ENCODE measurements at places on chromosomes 5 and 9.
A peak's percentile ranks its signal among the peaks of the same experiment; 100 is the strongest.

- DNase-seq: no peak
Observed at GRCh38 chr5:117188211-117188610, 613.6 kb upstream of the SEMA6A start.

DNA sequence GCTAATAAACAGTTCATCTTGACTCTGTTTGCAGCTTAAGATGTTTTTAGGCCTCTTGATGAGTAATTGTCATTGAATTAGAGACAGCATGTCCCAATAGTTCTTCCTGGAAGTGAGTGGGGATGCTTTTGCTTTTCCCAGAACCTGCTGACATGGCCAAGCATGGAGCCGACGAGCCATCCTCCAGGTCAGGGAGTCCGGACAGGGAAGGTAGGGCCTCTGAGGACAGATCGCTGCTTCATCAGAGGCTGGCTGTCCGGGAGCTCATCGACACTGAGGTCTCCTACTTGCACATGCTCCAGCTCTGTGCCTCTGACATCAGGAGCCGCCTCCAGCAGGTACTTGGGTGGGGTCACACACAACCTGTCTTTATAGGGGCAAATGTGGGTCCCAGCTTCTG is 16.3 kb downstream of the ARHGEF37 start:
- DNase-seq: no peak

DNA sequence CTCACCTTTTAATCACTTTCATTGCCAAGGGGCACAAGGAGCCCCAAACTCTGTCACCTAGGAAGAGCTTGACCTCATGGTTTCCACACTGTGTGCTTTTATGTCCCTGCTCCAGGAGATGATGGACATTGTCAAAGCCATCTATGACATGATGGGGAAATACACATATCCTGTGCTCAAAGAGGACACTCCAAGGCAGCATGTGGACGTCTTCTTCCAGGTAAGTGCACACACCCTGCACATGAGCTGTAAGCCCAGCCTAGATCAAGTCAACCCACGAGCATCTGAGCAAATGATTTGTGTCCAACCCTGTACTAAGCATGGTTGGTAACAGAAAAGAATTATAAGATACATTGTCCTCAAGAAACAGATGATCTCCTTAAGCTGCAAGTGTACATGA is 50.8 kb upstream of the GABRP start:
- no peak for DNase-seq

- no peak for DNase-seq
Observed at GRCh38 chr5:53934151-53934820, 373.8 kb downstream of the NDUFS4 start.

- no peak for DNase-seq
Observed at GRCh38 chr5:21910731-21911130, 942.4 kb downstream of the CDH12 start.

DNA sequence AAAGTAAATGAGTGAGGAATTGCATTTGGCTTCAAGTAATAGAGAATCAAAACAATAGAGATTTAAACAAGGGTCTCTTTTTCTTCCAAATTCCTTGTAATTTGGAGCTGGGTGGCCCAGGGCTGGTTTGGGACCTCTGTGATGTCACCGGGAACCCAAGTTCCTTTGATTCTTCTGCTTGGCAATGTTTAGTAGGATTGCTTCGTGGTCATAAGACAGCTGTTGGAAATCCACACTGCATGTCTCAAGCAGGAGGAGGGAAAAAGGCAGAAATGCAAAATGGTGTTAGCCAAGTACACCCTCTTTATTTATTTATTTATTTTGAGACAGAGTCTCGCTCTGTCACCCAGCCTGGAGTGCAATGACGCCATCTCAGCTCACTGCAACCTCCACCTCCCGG is 72.6 kb upstream of the IL12B start:
- DNase-seq: no peak

DNA sequence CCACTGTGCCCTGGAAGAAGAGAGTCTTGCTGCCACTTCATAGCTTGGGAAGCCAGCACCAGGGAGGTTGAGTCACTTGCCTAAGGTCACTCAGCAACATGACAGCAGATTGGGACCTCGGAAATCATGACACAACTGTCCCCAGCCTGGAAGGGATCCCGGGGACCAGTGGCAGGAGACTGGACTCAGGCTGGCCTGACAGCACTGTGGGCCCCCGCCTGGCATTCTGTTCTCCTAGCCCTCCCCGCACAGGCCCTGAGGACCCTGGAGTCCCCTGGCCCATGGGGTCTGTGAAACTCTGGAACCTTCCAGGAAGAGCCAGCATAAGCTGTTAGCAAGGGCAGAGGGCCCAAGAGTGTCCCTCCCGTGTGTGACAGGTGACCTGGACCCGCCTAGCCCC is 64.9 kb downstream of the COL5A1 start:
- DNase-seq: no peak

GRCh38 chr5:179254638-179255271 is 90.5 kb downstream of the ADAMTS2 start:
- DNase-seq: no peak

DNA sequence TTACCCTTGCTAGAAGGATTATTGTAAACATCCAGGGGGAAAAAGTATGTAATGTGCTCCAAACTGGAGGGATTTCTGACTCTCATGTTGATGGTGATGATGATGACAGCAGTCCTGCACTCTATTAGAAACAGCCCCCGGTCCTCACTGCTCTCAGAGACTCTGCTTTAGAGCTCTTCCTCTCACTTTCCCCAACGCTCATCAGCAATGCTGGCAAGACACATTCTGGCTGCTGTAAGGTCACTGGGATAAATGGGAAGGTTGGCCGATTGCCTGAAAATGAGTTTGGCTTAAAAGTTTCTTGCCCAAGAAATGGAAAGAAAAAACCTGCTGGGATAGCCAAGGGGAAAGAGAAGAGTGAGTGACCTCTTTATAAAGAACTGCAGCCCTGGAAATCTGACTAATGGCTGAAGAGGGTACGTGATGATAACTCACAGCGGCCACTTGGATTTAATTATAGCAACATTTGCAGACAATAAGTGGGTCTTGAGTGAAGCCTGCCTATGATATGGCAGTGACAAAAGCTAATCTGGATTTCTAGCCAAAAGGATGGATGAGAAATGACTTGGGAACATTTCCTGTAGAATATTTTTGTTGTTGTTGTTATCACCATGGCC is 235.8 kb downstream of the TMEM38B start:
- DNase-seq: no peak

GRCh38 chr5:169222934-169223594 is 77.9 kb downstream of the SLIT3 start:
- DNase-seq: no peak

- DNase-seq: no peak
Observed at GRCh38 chr9:99506747-99507348, 284.8 kb downstream of the SEC61B start.

GRCh38 chr5:143402553-143403333 is 743 bp downstream of the NR3C1 start:
- peak; percentile 52 for DNase-seq

DNA sequence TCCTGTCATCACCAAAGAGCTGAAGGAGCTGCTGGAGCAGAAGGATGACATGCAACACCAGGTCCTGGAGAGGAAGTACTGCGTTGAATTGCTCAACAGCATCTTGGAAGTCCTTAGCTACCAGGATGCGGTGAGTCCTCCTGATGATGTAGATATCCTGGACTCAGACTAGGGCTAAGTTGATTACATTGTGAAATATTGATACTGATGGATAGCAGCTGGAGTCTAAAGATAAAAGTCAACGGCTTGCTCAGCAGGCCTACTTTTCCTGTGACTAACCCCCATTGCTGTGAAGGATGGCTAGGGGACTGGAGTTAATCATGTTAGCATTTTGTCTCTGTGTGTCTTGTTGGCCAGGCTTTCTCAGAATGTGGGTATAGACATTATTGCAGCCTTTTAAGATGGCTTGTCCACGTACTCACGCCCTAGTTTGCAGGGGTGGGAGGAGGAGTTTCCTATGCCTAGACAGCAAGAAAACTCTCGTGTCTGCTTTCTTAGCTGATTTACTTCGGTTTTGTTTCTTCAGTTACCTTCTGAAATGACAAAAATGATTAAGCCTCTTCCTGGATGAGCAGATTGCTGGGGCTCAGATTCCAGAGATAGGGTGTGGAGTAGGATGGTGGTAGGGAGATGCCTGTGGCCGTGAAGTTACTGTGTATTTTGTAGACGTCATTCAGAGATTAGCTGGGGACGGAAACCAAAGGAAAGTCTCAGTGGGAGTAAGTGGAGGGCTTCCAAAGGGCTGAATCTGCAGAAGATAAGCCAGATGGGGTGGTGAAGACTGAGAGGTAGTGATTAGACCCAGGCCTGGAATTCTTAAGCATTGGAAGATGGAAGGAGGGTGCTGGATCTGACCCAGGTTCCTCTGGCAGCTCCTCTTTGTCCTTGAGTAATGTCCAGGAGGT is 166.3 kb downstream of the DOCK2 start:
- DNase-seq: no peak

DNA sequence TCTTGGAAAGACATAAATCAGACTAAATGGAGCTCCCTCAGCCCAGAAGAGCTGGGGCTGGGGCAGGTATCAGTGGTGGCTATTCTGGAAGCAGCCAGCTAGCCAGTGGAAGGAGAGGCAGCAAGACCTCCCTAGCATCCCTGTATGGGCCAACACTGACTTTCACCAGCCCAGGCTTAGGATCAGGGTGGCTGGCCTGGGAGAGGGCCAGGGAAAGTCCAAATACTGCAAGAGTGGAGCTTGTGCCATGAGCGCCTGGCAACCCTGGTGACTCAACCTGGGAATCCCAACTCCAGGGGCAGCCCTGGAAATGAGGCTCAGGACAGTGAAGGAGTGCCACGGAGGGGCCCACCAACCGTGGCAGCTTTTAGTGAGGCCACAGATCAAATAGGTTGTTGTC is 7.6 kb upstream of the IRF1 start:
- no peak for DNase-seq

GRCh38 chr5:86866036-86866435 is 248.3 kb downstream of the COX7C start:
- DNase-seq: no peak

DNA sequence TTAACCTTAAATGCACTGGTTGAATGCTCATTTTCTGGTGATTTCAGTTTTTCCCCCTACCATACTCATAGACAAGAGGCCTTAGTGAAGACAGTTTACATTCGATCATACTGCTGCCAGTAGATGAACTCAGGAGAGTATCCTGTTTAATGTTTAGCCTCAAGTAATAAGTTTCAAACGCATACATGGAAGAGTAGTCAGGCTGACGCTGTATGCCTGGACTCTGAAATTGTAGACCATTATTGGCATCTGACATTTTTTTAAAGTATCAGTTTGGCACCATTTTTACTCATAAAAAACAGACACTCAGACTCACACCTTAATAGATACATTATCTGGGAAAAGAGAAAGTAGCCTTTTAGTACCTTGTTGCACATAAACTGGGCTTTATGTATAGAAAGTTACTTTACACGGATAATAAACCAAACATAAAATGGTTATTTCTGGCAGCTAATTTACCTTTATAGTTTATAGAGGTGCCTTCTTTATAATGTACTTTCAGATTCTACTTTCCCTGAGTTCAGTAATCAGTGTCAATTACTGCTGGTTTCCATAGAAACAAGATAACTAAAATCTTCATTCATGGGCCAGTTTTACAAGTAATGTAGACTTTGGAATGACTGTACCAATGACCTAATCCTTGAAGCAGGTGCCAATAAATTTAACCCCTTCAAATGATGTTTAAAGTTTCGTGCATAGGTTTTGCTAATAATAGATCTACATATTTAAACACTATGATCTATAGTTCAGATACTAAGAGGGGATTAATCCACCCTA is 183.8 kb upstream of the ITGA1 start:
- DNase-seq: no peak

GRCh38 chr9:83153030-83153429 is 90.1 kb upstream of the RASEF start:
- no peak for DNase-seq

GRCh38 chr5:172839669-172840431 is 5.8 kb downstream of the ERGIC1 start:
- DNase-seq: no peak

DNA sequence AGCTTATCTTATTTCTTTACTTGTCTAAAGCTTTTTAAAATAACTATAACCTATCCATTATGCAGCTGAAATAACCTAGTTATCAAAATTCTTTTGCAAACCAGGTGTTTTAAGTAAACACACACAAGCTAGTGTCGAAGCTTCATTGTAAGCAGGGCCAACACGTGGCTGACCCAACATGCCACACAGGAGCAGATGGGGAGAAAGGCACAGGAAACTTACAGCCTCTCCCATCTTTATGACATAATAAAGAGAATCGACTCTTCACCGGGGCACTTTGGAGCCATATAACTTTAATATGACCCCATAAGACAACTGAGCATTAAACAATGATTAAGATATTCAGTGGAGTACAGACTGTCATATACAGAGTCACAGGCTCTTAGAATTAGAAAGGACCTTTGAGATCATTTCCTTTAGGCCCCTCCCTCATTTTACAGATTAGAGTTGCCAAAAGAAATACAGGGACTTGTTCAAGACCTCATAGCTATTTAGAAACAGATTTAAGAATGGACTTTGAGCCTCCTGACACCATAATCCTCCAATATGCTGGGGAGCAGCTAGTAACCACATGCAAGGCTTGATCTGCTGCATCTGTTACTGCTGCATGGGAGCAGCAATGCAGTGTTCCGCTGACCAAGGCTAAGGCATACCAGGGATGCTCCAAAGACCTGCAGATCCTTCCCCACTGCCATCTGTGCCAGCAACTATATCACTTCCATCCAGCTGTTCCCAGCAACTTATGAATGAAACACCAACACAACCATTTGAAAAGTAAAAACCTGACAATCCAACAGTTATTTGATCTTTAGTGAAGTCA is 75.4 kb downstream of the RASEF start:
- DNase-seq: no peak

DNA sequence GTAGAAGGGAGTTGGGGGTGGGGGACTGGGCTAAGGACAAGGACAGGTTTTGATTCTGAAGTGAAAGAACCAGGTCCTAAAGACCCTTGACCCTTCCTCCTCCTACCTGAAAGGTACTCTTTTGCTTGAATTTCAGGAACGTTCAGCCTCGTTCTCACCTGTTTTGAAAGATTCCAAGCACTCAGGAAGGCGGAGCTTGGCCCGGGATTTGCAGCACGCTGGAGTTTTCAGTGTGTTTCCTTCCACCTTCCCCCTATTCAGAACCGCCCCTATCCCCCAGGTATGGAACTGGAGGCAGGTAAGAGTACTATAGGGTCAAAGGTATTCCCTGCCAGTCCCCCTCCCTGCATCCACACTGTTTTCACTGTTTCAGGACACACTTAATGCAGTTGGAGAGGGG is 7.1 kb downstream of the EGR1 start:
- no peak for DNase-seq

DNA sequence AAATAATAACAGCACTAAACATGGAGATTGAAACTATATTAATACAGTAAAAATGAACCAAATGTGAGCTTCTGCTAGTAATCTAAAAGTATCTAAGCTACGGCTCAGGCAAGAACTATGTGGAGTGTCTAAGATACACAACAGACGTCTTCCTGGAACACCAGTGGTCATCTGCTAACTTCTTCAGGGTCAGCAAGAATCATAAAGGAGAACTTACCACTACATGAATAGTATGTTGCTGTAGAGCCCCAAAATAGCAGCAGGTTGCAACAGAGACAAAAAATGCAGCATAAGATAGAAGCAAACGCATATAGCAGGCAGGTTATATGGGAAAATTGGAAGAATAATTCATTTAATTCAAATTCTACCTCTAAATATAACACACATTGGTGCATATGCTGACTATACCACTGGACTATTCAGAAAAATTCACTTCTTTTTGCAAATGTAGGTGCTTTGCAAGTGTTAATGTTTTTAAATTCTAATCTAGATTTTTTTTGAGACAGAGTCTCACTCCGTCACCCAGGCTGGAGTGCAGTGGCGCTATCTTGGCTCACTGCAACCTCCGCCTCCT is 27.1 kb downstream of the DCTN4 start:
- no peak for DNase-seq

- DNase-seq: no peak
Observed at GRCh38 chr5:90054612-90055011, 354.9 kb downstream of the CETN3 start.
